Ammon's horn (tissue), 1 donor: ENCODE measurements at places on chromosomes 13 and 19.

- no peak for DNase-seq
These were observed 211.5 kb downstream of the KLF12 start for GRCh38 chr13:73922493-73923393.

DNA sequence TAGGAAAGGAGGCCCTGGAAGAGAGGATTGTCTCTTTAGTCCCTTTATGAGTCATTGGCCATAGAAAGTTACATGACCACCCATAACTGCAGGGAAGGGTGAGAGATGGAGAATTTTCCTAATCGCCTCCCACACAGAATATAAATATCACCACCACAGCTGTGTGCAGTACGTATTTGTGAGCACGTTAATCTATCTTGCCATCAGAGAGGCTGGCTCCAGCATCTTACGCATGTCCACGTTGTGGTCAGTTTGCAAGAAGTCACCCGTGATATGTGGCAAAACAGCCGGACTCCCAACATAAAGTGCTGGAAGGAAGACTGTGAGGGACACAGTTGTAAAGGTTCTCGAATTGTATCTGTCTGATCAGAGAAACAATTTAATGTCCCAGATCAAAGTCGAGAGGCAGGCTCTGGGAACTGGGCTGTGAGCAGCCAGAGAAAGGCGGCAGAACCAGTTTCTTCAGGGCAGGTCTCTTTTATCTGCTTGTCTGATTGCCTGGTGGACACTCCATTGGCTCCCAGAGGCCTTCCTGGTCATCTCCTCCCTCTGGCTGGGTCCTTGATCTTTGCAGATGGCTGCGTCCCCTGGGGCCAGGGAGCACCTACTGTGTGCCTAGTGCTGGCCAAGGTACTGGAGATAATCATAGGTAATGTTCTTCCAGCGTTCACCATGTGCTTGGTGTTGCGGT lies 74.9 kb downstream of the SIPA1L3 start:
- DNase-seq: no peak

- DNase-seq: peak; percentile 13
These were observed 3.0 kb upstream of the NDFIP2 start for GRCh38 chr13:79477968-79478367.

DNA sequence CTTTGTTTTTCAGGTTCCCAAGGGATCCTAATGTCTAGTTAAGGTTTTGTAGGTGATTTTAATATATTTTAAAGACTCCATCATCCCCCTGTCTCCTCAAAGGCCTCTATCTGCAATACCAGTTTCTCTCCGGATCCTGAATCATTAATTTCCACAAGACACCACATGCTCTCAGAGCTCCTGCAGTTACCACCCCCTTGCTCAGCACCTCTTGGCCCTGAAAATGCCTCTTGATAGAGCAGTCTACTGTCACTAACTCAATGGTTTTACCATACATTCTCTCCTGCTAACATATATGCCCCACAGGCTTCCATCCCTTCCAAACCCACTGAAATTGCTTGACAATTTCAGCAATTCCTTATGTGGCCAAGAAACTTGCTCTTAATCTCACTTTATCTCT lies 1.9 kb upstream of the PEG3 start:
- DNase-seq: no peak

DNA sequence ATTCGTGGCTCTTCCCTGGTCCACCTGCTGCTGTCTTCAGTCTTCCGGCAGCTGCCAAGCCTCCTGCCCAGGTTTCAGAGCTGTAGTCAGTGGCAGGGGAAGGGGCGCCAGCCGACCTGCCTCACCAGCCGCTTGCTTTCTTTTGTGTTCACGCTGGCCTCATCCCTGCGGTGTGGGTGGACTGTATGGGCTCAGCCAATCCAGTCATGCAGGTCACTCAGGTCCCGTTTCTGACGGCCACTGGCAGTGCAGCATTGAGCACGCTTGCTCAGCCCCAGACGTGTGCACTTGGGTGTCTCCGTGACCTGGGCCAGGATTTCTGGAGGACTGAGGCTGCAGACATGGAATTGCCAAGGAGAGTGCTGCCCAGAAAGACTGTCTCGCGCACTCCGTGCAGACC lies 26.0 kb downstream of the AP1M1 start:
- DNase-seq: no peak

DNA sequence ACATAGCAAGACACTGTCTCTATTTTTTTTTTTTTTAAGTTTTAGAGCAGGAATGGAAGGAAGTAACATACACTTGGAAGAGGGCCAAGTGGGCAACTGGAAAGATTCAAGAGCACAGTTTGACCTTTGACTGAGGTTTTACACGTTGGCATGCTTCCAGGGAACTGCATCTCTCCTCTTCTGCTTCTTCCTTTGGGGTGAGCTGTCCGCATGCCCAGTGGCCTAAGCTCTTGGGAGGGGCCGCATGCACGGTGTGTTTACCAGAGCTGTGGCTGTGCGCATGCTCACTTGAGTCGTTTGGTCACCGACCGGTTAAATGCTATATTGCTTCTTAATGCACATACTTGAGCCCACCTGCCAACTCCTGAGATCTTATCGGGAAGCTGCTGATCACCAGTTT lies 727.7 kb downstream of the UQCRFS1 start:
- DNase-seq: no peak

GRCh38 chr13:89382981-89383380 lies 1711.8 kb downstream of the SLITRK5 start:
- DNase-seq: no peak

- DNase-seq: no peak
These were observed 26.8 kb upstream of the CYSLTR2 start for GRCh38 chr13:48626726-48627451.

- DNase-seq: no peak
These were observed 184.2 kb downstream of the SLITRK6 start for GRCh38 chr13:85615031-85615430.

GRCh38 chr19:29815231-29815630 lies 3.4 kb downstream of the CCNE1 start:
- DNase-seq: no peak

GRCh38 chr13:78410164-78410563 lies 193.2 kb downstream of the POU4F1 start:
- no peak for DNase-seq

GRCh38 chr19:46232029-46232428 lies 2.5 kb downstream of the IGFL1 start:
- DNase-seq: no peak

DNA sequence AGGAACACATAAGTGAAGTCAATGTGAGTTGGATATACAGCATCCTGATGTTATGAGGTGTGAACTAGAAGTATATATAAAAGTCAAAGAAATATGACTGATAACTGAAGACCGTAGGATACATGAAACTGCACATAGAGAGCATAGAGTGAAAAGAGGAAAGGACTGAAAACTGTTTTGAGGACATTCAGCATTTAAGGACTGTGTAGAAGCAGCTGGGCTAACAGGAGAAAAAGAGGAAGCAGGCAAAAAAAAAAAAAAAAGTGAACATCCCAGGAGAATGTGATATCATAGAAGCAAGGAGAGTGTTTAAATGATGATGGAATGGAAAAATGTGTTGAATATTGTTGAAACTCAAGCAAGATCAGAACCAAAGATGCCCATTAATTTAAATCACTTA lies 363.5 kb downstream of the PCDH20 start:
- no peak for DNase-seq

GRCh38 chr13:58617880-58618665 lies 986.5 kb downstream of the PCDH17 start:
- no peak for DNase-seq

- no peak for DNase-seq
These were observed 60.0 kb downstream of the FLT1 start for GRCh38 chr13:28434926-28435325.

DNA sequence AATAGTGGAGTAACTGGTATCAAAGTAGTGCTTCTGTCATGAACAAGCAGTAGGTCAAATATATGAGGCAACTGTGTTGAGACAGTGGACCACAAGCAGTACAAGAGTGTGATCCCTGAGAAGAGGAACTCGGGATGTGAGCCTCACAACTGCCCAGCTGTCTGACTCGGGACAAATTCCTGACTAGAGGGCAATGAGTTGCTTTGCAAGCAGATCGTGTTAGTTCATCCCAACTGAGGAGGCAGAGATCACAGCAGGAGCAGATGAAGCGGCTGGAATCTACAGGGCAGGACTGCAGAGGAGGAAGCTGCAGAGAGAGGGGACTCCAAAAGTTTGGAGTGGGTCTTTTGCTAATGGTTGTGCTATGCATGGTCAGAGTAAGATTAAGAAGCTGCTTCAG lies 741.1 kb downstream of the DIAPH3 start:
- DNase-seq: no peak

GRCh38 chr19:48646722-48647216 lies 782 bp upstream of the CA11 start:
- DNase-seq: no peak

GRCh38 chr19:43779820-43780219 lies 953 bp downstream of the KCNN4 start:
- DNase-seq: no peak

DNA sequence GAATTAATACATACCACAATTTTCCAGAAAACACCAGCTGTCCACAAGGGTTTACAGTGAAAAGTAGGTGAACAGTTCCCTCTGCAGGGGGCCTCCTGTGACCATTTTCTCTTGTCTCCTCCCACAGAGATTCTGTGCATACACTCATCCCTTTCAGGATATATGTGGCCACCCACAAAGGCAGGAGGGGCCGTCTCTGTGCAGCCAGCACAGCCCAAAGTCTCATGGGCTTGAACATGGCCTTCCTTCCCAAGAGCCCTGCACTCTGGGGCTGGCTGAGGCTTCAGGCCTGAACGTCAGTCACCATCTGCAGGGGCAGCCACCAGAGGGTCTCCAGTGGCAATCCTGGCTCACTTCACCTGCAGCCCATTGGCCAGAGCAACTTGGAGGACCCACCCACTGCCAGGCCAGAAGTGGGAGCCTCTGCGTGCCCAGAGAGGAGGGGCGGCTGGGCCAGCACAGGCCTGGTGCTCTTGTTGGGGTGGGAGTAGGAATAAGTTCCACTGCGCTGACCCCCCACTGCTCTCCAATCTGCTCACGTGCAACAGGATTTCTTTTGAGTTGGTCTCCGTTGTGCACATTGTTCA lies 25.1 kb downstream of the TMEM161A start:
- DNase-seq: no peak

- no peak for DNase-seq
These were observed 71.1 kb upstream of the KLF12 start for GRCh38 chr13:74205313-74205690.

- no peak for DNase-seq
These were observed 16.0 kb upstream of the CCL25 start for GRCh38 chr19:8036434-8037099.

DNA sequence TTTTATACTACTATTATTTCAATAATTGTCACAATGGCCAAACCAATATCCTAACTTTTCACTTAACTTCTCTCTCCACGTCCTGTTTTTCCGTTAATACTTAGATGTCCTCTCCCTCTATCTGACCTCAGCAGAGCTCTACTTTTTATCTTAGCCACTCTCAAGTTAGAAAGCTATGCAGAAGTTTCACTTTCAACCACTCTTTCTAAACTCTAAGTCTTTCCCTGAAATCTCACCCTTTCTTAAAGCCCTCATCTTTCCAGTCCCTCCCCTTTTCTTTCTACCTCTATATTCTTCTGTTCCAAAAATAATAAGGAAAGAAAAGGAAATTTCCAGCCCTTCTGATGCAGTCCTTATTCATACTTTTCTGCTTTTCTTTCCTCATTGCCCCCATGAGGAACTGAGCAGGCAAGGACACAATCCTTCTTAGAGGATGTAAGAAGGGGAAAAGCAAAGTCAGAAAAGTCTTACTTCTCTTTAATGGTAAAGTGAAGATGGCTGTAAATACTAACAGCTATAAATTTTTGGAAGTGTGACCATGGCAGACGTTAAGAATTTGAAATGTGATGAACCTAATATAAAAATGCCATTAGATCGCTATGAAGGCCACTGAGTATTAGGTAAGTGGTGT lies 23.0 kb downstream of the FAM216B start:
- no peak for DNase-seq

DNA sequence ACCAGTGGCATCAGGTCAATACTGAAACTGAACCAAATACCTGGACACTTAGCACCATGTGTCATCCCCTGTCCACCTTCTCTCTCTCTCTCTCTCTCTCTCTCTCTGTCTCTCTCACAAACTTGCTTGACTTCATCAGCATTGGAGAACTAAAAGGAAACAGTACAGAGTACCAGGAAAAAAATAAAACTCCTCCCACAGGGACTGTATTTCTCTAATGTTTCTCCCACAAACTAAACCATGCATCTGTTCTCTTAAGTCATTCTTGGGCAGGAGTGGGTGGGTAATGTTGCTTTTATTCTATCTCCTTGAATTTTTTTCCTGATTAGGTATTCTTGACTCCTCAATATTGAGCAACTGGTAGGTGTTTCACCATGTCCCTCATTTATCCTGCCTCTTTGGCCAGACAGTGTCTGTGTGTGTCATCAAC lies 112.9 kb upstream of the CACNA1A start:
- DNase-seq: no peak

GRCh38 chr19:8001651-8001994 lies 3.8 kb downstream of the ELAVL1 start:
- no peak for DNase-seq

DNA sequence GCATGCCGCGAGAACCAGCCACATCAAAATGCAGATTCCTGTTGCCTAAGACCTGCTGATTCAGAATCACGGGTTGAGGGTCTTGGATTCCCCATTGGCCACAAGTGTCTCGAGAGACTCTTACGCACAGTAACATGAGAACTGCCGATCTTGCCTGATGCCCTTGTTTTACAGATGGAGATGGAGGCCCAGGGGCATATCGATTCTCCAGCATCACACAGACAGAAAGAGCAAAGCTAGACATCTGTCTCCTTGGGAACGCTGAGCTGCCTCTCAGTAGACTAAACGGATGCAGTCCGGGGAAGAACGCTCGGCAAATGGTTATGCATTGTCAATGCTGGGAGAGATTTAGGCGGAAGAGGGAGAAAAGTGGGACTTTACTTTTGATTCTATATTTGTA lies 5.4 kb downstream of the NLRP12 start:
- DNase-seq: peak; percentile 26

GRCh38 chr19:48552406-48553322 lies 692 bp downstream of the SULT2B1 start:
- no peak for DNase-seq

- DNase-seq: no peak
These were observed 3.4 kb downstream of the ACP4 start for GRCh38 chr19:50793558-50794065.
